ENCODE measurements at places on chromosomes 7 and 10.

DNA sequence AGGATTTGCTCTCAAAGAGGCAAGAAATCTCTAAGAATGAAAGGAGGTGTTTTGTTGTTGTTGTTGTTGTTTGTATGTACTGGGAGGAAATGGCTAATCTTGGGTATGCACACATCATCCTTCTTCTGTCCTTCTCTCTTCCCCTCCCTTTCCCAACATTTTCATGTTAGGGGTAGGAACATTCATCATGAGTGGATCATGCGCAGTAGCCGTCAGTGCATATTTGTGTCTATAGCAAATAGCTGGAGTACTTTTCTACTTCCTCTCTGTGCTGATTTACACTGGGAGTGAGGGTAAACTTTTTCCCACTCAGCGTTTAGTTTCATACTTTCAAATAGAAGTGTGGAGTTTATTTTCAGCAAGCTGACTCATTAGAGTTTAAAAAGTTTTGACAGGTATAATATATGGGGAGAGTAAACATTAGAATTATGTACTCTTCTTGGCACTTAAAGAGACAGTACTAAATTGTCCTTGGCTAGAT is 80.5 kb upstream of the PRKG1 start:
- DNase-seq, result peak; percentile 79
- peak overlapping the region; percentile 65 for H3K4me3 ChIP-seq
- no peak overlapping the region for H3K27ac ChIP-seq
- no peaks in the 10 kb centered on the region for H3K36me3 ChIP-seq
- H3K4me1 ChIP-seq, result peaks cover 47% of the 10 kb centered on the region

- H3K27ac ChIP-seq, result no peak overlapping the region
- H3K4me3 ChIP-seq, result no peak overlapping the region
- H3K36me3 ChIP-seq, result no peaks in the 10 kb centered on the region
- no peak for DNase-seq
These were observed 57.0 kb upstream of the GLCCI1 start for GRCh38 chr7:7911369-7912123.

- H3K4me1 ChIP-seq, result peaks cover 53% of the 10 kb centered on the region
- H3K27ac ChIP-seq, result no peak overlapping the region
- peaks cover 9% of the 10 kb centered on the region for H3K36me3 ChIP-seq
- no peaks in the 10 kb centered on the region for H3K27me3 ChIP-seq
- no peak overlapping the region for H3K4me3 ChIP-seq
These were observed 24.5 kb downstream of the TMEM120A start for GRCh38 chr7:75969704-75970498.

DNA sequence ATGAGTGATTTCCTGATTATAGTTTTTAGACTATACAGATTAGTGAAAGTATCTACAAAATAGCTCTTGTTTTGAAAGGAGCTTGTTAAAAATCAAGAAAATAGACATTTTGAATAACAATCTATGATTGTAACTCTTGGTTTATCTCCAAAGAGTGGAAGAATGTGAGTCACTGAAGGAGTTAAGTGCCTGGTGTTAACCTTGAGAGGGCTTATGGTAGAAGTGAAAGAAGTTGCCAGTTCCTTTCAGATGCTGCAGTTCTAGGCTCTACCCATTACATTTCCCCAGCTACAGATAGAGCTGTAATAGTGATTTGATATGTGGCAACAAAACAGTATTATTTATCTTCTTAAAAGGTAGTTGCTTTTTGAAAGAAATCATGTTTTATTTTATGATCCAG is 12.7 kb downstream of the NRBF2 start:
- no peak overlapping the region for H3K4me3 ChIP-seq
- H3K4me1 ChIP-seq, result peaks cover 24% of the 10 kb centered on the region

- H3K27ac ChIP-seq, result no peak overlapping the region
- H3K4me3 ChIP-seq, result no peak overlapping the region
These were observed 27.6 kb downstream of the NEUROD6 start for GRCh38 chr7:31312889-31313288.

DNA sequence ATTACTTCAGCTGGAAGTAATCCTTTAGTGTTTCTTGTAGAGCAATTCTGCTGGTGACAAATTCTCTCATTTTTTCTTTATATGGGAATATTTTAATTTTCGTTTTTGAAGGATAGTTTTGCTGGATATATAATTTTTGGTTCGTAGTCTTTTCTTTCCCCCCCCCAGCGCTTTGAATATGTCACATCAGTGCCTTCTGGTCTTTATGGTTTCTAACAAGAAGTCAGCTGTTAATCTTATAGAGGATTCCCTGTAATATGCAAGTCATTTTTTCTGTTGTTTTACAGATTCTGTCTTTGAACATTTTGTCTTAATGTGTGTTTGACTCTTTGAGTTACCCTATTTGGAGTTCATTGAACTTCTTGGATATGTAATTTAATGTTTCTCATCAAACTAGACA is 96.3 kb downstream of the SDK1 start:
- no peaks in the 10 kb centered on the region for H3K4me1 ChIP-seq
- H3K27ac ChIP-seq, result no peak overlapping the region
- no peaks in the 10 kb centered on the region for H3K36me3 ChIP-seq
- no peaks in the 10 kb centered on the region for H3K27me3 ChIP-seq
- DNase-seq, result no peak

DNA sequence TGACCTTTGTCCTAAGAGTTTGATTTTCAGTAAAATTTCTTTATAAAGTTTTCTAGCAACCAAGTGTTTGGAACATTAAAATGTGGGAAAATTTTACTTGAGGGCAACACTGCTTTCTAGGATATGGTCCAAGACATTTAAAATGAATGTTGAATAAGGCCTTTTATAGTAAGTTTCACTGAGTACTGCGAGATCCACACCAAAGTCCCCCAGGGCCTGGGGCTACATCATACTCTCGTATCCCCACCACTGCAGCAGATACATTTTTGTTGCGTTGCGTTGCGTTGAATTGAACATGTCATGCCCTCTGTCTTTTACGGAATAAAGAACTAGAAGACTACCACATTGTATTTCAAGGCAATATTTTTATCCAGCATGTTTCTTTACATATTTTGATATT is 44.5 kb downstream of the PRTFDC1 start:
- no peaks in the 10 kb centered on the region for H3K27me3 ChIP-seq
- no peaks in the 10 kb centered on the region for H3K4me1 ChIP-seq
- H3K36me3 ChIP-seq, result no peaks in the 10 kb centered on the region
- no peak overlapping the region for H3K4me3 ChIP-seq

DNA sequence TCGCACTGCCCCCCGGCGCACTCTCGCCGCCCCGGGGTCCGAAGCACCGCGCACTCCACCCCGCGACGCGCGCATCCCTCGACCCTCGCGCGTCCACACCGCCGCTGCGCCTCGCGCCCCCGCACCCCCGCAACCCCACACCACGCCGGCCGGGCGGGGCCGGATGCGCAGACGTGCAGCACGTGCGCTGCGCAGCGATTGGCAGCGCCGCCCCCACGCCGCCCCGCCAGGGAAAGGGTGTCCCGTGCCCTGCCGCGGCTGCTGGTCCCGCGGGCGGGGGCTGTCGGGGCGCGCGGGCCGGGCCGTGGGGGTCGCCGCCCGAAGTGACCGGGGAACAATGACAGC is 53.7 kb upstream of the KDM7A start:
- no peaks in the 10 kb centered on the region for H3K27me3 ChIP-seq
- H3K4me1 ChIP-seq, result peaks cover 23% of the 10 kb centered on the region
- no peaks in the 10 kb centered on the region for H3K36me3 ChIP-seq
- DNase-seq, result peak; percentile 85

DNA sequence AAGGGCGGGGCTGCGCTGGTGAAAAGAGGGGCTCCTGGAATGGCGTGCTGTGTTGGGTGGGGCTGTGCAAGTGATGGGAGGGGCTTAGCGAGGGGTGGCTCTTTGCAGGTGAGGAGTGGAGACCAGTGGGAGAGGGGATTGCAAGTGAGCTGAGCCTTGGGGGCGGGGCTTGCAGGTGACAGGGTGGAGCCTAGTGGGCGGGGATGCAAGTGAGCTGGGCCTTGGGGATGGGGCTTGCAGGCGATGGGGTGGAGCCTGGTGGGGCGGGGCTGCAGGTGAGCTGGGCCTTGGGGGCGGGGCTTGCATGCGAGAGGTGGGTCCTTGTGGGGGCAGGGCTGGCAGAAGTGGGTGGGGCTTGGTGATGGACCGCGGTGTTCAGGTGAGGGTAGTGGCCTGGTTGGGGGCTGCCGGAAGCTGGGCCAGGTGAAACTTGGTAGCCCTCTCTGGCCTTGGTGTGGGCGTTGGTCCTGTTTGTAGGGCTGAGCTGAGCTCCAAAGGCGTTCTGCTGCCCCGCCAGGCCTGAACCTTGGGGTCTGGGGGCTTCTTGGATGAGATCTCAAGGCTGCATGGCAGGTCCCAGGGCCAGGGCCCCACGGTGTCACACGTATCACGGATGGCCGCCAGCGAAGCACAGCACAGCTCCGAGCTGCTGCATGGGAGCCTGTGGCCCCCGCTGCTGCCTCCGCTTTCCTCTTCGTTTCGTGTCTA is 743 bp upstream of the PITRM1 start:
- H3K27me3 ChIP-seq, result no peaks in the 10 kb centered on the region
- no peak overlapping the region for H3K27ac ChIP-seq
- peaks cover 18% of the 10 kb centered on the region for H3K36me3 ChIP-seq
- DNase-seq, result no peak
- peaks cover 22% of the 10 kb centered on the region for H3K4me1 ChIP-seq
- H3K4me3 ChIP-seq, result peak overlapping the region; percentile 86

- no peak overlapping the region for H3K27ac ChIP-seq
- no peaks in the 10 kb centered on the region for H3K27me3 ChIP-seq
- DNase-seq, result peak; percentile 34
- H3K36me3 ChIP-seq, result no peaks in the 10 kb centered on the region
These were observed 22.6 kb downstream of the TMEM254 start for GRCh38 chr10:80100861-80101695.

DNA sequence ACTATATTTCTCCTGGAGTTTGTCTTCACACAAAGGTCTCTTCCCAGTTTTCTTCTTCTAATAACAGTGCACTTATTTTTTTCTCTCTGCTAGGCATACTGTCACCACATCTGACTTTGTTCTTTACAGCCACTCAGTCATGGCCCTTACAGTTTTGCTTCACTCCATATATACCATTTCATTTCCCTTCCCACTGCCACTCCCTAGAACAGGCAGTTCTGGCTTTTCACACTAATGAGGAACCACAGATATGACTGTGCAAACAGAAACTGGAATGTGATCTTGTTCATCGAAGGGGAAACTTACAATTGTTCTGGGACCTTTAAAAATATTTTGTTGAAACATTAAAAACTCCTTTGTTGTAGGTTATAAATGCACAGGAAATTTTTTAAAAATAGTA is 67.3 kb downstream of the EPDR1 start:
- H3K36me3 ChIP-seq, result no peaks in the 10 kb centered on the region
- no peaks in the 10 kb centered on the region for H3K27me3 ChIP-seq
- no peak for DNase-seq
- H3K4me3 ChIP-seq, result no peak overlapping the region

DNA sequence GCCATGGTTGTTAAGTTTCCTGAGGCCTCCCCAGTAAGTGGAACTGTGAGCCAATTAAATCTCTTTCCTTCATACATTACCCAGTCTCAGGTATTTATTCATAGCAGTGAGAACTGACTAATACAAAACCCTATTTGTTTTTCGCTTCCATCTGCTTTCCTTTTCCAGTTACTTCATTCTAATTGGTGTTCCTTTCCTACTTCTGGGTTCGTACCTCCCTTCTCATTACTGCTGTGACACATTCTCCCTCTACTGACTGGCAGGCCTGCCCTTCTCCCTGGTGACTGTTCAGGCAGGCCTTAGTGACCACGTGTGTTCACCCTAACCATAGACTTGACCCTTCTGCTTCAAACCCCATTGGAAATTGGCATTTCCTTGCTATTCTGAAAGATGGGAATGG is 37.7 kb downstream of the MTURN start:
- no peaks in the 10 kb centered on the region for H3K36me3 ChIP-seq
- peaks cover 63% of the 10 kb centered on the region for H3K4me1 ChIP-seq
- H3K27me3 ChIP-seq, result no peaks in the 10 kb centered on the region
- no peak overlapping the region for H3K4me3 ChIP-seq

DNA sequence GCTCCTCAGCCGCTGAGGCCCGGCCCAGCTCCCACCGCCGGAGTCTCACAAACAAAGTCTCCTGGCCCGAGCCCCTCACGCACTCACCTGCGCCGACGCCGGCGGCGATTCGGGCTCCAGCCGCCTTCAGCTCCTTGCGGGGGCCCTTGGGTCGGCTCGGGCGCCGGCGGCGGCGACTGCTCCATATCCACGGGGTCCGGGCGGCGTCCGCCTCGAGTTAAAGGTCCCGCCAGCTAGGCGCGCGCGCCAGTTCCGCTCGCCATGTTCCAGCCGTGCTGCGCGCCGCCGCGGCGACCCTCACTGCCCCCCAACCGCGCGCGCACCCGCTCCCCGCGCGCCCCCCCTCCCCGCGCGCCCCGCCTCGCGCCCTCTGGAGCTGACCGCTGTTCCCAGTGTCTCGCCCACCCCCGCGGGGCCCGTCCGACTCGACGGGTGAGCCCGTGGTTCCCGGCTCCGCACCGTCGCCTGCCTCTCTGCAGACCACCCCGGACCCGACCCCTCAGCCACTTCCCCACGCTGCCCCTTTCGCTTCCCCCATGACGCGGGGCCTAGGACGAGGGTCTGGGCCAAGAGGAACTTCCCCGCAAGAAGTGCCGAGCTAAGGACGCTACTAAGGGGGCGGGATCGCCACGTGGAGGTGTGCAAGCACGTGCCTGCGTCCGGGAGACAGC is 396.1 kb downstream of the ZNF33B start:
- H3K36me3 ChIP-seq, result no peaks in the 10 kb centered on the region
- no peak overlapping the region for H3K27ac ChIP-seq
- H3K27me3 ChIP-seq, result no peaks in the 10 kb centered on the region
- no peaks in the 10 kb centered on the region for H3K4me1 ChIP-seq
- no peak for DNase-seq

DNA sequence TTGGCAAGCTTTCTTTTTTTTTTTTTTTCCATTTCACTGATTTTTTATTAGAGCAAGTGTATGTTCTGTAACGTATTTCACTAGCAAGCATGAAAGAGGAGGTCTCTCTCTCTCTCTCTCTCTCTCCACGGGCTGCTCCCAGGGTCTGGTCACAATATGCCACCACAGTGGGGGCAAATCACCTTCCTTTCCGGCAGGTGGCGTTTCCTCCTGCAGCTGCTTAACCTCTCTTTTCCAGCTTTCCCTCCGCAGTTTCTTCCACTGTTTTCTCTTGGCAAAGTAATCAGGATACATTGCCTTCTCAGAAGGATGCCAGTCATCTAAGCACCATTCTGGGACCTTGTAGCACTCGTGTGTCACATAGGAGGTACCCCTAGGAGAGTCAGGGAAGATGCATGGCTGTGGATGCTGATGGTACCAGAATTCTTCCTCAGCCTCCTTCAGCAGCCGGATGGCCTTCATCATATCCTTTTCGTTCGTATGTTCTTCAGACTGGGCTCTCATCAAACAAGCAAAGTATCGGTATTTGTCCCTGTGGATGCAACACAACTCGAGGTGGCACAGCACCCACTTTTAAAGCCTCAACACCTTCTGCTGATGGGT is 197.3 kb upstream of the PODXL start:
- DNase-seq, result no peak
- H3K36me3 ChIP-seq, result no peaks in the 10 kb centered on the region
- H3K27me3 ChIP-seq, result no peaks in the 10 kb centered on the region
- H3K4me3 ChIP-seq, result no peak overlapping the region
- no peak overlapping the region for H3K27ac ChIP-seq

GRCh38 chr7:45076946-45077345 is 11.8 kb downstream of the NACAD start:
- no peaks in the 10 kb centered on the region for H3K27me3 ChIP-seq
- no peak overlapping the region for H3K27ac ChIP-seq
- peaks cover 47% of the 10 kb centered on the region for H3K36me3 ChIP-seq
- H3K4me1 ChIP-seq, result no peaks in the 10 kb centered on the region
- no peak overlapping the region for H3K4me3 ChIP-seq

- no peaks in the 10 kb centered on the region for H3K36me3 ChIP-seq
- H3K4me1 ChIP-seq, result peaks cover 56% of the 10 kb centered on the region
- peak overlapping the region; percentile 79 for H3K4me3 ChIP-seq
These were observed 620 bp downstream of the SLK start for GRCh38 chr10:103967448-103968071.

All from stomach (tissue), 19 donors.